NCI-H524 (cell line): ENCODE measurements at places on chromosomes 6 and 20.

DNA sequence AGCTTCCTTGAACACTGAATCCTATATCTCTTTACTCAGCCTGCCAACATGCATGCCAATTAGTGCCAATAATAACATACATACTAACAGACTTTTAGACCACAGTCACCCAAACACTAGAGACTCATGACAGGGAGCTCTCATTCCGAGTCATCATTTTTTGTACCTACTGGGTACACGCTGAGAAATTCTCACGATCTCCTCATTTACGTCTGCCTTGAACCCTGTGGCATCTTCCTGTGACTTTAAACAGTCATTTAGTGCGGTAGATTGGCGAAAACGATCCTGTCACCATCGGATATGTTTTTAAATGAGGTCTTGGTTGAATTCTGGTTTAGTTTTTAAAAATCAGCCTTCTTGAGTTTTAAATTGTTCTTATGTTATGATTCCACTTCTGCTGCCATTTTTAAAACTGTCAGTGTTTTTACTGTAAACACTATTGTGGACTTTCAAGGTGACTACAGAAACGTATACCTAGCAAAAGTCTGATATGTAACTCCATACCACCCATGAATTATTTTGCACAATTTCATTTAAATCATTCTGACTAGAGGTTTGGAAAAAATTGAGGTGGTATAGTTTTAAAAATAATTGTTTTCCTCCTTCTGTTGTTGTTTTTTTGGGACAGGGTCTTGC, 275.4 kb downstream of the TSHZ2 start:
- DNase-seq = no peak

- DNase-seq = no peak
Measured at GRCh38 chr20:2473516-2473915, 2.9 kb upstream of the SNRPB start.

DNA sequence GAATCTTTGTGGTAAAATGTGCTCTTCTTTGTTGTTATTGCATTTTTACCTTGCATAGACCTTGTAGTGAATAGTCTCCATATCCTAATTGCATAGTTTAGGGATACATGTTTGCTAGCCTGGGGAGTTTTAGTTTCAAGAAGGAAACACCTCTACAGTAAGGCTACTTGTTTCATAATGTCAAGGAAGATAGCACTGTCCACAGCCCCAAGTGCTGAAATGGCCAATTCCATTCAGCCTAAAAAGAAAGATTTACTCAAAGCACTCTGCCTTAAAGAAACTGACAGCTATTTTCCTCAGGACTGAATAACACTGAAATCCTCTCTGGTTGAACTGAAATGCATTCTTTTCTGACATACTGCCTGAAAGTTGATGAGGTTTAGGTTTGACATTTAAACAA, 2.6 kb downstream of the HCRTR2 start:
- no peak for DNase-seq

DNA sequence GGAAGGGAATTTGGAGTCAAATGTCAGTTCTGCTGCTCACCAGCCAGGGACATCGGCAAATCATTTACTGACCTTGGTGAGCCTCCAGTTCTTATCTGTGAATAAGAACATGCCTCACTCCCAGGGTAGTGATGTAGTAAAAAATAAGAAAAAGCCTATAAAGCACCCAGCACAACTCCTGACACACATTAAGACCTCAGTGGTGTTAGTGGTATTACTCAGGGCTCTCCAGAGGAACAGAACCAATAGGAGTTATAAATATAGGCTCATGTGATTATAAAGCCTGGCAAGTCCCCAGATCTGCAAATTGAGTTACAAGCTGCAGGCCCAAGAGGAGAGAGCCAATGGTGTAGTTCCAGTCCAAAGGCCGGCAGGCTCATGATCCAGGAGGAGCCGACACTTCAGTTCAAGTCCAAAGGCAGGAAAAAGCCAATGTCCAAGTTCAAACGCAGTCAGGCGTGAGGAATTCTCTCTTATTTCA, 71.3 kb upstream of the EYA2 start:
- no peak for DNase-seq

DNA sequence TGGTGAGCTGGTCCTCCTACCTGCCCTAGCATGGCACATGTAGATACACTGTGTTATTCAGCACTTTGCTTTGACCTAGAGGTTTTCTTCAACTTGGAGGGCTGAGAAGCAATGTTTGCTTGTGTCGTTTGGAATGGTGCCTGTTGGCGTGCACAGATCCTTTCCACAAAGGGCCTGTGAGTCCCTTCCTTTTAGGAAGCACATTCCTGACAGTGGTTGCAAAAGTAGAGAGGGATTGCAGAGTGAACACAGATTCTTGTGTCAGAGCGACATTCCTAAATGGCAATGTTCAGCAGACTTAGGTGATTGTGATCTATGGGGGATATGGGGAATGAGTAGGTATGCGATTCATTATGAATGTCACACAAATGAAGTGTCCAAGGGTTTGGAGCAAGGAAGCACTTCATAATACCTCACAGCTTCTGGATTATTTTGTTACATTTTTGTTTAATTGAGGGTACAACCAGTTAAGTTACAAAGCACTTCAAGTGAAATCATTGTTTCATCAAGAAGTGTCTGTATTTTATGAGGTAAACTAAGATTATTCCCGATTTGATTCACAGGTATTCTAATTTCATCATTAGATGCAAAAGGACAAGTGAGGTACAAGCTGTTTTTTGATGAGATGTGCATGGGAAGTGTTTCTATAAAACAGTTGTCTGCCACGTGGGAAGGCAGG, 713 bp upstream of the RNF144B start:
- DNase-seq = no peak

DNA sequence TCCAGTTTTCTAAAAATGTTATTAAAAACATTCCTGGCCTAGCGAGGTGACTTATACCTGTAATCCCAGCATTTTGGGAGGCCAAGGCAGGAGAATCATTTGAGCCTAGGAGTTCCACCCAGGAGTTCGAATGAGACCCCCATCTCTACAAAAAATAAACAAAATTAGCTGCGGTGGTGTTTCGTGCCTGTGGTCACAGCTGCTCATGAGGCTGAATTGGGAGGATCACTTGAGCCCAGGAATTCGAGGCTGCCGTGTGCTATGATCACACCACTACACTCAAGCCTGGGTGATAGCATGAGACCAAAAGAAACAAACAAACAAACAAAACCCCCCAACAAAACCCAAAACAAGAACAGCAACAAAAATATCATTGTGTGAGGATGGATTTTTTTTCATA, 19.8 kb upstream of the POLR1H start:
- no peak for DNase-seq

DNA sequence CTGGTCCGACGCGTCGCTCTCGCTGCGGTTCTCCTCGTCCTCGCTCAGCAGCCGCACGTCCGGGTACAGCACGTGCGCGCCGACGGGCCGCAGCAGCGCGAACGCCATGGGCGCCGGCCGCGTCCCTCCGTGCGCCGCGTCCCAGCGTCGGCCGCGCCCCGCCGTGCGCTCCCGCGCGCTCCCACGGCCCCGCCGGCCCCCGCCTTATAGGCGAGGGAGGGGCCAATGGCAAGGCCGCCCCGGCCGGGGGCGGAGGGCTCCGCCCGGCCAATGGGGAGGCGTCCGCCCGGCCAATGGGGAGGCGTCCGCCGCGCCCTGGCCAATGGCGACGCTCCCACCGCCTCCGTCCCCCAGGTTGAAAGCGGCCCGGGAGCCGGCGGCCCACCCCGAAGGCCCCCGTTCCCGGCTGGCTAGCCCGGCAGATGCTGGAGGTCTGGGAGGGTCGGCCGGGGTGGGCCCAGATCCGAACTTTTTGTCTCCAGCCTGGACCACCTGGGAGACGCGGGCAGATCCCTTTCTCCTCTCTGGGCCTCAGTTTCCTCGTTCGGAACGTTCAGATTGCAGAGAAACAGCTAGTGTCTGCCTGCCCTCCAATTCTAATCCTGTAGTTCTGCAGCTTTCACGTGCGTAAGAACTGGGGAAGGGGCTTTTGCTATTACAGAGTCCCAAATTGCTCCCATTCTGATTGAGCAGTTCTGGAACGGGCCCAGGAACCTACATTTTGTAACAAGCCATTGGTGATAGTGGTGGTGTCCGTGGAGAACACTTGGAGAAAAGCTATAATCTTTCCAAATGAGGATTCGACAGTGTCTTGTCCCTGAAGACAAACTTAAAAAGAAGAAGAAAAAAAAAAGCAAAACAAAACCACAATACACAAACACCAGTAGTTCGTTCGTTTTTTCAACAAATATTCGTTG, at the start of gene TCF15:
TSS of gene TCF15 (minus strand) at position 180 of the 917 bp plus-strand sequence. CDS start at position 108, 72 bp downstream.
- peak; percentile 72 for DNase-seq

DNA sequence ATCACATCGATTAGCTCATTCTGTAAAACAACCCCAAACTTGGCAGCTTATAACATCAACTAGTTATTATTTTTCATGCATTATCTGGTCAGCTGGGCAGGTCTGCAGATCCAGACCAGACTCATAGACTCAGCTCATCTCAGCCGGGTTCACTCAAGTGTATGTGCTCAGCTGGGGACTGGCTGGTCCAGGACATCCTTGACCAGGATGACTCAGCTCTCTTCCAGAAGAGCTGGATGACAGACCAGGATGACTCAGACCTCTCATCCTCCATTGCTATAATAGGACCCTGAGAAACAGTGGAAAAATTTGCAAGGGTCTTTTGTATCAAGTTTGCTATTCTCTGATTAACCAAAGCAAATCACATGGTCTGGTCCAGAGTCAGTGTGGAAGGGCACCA, 312.5 kb upstream of the PLCB4 start:
- DNase-seq = no peak
